Stimulated activated CD8-positive, alpha-beta memory T cell treated with anti-CD3 and anti-CD28 coated beads, Interleukin-15, amount 100 ng/mL, for 4 hours (primary cell): ENCODE measurements at places on chromosomes 3 and 15.

- DNase-seq = no peak
Observed at GRCh38 chr3:138289260-138289659, 40.4 kb downstream of the NME9 start.

- DNase-seq = no peak
Observed at GRCh38 chr3:134885877-134886621, 91.0 kb downstream of the EPHB1 start.

- DNase-seq = no peak
Observed at GRCh38 chr15:101314336-101315125, 19.5 kb upstream of the SNRPA1 start.

DNA sequence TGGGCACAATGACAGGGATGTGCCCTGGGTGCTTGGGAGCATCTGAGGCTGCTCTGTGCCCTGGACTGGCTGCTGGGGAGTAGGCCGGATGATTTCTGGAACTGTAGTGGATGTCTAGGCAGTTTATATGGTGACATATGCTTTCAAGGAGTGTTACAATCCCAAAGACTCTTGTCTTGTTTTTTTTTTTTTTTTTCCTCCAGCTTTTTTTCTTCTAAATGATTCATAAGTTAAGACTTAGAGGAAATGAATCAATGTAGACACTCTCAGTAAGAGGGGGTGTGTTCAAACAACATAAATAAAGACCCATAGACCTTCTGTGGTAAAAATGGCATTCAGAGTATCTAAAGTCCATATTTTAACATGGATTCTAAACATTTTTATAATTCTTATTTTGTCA is 706.1 kb upstream of the GOLIM4 start:
- DNase-seq = no peak

- no peak for DNase-seq
Observed at GRCh38 chr3:142027300-142027699, 122.0 kb downstream of the TFDP2 start.

DNA sequence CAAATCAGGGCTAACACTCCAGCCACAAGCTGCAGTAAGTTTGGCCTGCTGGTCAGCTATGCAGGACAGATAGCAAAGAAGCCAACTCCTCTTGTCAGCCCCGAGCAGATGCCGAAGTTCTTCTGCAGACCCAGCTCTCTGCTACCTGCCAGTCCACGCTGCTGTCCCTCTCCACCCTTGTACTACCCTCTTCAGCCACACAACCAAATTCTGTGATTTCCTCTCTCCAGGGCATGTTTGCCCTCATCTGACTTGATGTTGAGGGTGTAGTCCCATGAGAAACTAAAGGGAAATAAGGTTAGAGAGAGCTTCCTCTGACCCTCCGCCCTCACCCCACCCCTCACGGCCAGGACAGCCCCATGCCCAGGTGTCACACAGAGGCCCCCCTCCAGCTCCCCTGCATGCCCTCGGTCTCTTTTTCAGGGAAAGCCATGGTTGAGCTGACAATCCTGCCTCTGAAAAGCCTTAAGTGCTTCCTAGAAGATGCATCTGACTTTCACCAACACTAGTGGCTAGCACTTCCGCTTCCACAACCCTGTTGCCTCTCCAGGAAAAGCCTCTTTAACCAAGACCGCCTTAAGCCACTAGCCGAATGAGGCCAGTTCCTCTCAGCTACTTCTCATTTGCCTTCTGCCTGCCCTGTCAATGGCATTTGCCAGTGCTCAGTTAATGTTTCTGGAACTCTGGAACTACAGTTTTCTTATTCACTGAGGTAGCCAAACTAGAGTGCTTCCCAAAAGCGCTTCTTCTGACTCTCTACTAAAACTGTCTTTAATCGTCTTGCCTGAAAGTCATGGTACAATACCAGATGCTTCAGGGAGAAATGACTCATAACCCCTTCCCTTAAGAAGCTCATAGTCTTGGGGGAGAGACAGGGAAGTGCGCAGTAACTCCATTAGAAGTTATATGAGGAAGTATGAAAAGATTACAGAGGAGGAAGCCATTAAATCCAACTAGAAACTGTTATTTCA is 300.4 kb upstream of the STT3B start:
- DNase-seq = no peak

- no peak for DNase-seq
Observed at GRCh38 chr15:59166166-59166565, 40.5 kb upstream of the LDHAL6B start.

DNA sequence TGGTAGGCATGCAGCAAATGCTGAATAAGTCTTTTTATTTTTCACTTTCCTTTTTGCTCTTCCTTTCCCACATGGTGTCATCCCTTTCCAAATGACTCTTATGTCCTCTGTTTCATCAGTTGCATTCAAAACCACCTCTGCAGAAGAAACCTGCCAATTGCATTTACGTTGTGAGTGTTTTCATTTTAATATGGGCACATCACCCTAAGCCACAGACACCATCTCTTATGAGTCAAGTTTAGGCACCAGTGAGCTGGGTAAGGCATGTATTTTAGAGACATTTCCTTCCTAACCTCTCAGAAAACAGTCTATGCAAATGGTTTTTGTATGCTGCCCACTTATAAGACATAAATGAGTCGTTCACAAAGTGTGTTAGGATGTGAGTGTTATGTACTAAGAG is 223.3 kb upstream of the ADAMTS9 start:
- no peak for DNase-seq

DNA sequence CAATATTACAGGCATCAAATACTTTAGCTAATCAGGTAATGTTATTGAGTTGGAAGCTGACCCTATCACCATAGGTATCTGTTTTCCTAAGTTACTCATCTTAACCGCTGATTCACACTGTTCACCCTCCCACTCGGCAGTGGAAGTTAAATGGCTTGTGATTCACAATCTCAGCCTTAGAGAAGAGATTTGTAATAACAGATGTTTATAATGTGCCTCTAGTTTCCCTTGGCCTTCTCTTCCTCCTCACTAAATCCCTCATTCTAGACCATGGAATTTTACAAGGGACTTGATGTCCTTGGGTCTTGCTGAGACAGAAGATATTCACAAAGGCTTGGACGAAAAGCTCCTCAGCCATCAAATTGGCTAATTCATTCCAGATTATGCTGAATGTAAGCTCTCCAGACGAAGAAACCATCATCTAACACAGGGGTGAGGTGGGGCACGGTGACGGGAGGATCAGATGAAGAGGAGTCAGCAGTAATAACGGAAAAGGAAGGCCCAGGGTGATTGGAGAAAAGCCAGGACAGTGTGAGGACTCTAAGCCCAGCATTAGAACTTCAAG is 931.7 kb downstream of the MCTP2 start:
- DNase-seq = no peak

GRCh38 chr3:107951126-107951525 is 139.7 kb downstream of the CD47 start:
- no peak for DNase-seq

- DNase-seq = no peak
Observed at GRCh38 chr3:10841100-10841499, 25.1 kb downstream of the SLC6A11 start.

GRCh38 chr15:47364230-47365141 is 352.8 kb upstream of the SEMA6D start:
- DNase-seq = no peak

DNA sequence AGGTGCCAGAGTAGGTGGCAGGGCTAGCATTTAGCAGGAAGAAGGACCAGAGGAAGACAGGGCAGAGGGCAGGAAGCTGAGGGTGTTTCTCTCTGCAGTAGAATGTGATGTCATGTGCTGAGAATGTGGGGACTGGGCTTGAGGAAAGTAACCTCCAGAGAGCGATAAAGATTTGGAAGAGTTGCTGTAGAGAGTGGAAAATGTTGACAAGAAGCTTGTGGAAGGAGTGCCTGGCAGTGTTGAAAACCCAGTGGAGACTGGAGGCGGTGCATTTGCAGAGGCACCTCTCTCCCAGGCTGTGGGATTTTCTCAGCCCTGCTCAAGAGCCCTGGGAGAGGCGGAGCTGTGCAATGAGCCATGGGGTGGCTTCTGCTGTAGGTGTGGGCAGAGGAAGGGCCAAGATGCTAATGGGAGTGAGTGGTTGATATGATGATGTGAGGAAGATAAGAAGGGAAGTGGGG is 54.8 kb downstream of the MESD start:
- DNase-seq = no peak

GRCh38 chr15:60237446-60237845 is 160.3 kb downstream of the ANXA2 start:
- DNase-seq = no peak

- peak; percentile 25 for DNase-seq
Observed at GRCh38 chr3:13896473-13897154, 16.7 kb upstream of the WNT7A start.

DNA sequence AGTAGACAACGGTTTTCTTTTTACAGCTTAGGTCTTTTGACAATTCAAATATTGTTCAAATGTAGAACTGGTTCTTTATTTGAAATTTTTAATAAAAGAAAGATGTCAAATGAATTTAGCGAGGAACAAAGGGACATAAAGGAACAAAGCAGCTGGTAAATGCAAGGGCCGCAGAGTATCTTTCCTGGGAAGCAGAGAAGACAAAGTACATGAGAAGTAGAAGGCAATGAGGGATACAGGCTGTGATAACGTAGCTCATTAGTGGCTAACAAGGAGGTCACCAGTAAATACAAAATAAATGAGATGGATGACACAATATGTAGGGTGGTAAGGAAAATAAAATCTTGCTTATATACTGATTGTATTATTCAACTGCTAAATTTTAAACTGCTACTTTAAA is 762.8 kb downstream of the VGLL3 start:
- DNase-seq = no peak

DNA sequence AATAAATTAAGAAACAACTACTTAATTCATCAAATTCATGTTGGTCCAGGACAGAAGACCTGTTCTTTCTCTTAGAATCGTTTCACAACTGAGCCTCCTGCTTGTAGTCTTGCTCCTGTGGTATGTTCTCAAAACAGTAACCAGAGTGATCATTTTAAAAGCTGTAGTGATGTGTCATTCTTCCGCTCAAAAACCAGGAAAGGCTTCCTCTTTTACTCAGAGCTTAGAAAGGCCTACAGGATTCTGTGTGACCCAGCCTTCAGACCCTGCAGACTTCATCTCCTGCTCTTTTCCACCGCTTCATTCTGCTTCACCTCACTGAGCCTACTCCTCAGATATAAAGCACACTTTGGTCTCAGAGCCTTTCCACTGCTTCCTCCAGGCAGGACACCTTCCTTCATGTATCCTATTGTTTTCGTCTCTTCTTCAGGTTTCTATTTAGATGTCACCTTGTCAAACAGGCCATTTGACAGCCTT is 22.7 kb downstream of the ST6GAL1 start:
- no peak for DNase-seq

- no peak for DNase-seq
Observed at GRCh38 chr3:189084620-189085019, 87.2 kb upstream of the TPRG1 start.

DNA sequence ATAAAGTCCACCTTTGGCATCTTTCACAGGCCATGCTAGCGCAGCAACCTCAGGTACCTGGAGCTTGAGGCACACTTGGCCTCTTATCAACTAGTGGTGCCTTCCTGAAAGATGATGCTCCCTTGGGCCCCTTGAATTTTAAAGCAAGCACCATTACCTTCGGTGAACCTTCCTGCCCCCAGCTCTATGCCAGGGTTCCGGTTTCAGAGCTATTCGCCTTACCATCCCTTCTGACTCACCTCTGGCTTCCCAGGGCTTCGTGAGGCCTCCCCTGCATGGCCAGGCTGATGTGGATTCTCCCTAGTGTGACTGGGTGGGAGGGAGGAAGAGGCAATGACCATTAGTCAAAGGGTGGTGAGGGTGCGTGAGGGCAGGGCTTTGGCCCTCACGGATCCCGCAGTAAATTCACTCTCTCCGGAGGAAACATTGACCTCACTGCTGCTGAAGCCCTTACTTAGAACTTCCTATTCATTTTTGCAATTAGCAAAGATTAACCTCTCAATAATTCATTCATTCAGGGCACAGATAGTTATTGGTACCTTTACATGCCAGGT is 16.3 kb downstream of the BHLHE40 start:
- DNase-seq = no peak

GRCh38 chr3:16404349-16404895 is 109.1 kb downstream of the RFTN1 start:
- no peak for DNase-seq

DNA sequence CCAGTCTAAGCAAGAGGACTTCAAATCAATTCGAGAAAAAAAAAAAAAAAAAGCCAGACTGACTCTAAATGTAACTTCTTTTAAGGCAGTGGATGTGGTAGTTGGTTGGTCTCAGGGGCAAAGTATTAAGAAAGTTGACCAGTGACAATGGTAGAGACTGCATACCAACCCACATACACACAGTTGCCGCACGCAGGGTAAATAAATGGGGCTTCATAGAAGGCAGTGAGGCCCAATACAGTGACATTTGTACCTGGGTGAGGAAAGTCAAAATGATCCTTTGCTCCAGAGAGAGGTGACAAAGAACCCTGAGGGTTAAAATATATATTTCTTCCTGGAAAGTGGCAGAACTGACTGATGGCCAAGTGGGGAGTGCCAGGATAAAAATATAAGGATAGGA is 100.8 kb upstream of the MEX3B start:
- no peak for DNase-seq

DNA sequence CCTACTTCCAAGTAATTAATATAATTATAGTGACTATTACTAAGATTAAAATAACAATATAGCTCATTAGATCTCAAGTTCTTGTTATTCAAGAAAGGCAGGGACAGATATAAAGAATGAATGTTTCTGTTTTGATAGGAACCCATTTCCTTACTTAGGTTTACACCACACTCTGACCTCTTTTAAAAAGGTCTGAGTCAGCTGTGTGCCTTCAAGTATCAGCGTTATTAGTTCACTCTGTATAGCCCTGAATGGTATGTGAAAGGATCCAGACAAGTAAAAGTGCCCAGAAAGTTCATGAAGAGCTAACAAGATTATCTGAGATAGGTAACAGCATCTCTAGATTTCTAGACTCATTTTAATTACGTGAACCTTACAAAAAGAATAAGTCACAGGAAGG is 28.9 kb downstream of the PDCD10 start:
- DNase-seq = no peak

DNA sequence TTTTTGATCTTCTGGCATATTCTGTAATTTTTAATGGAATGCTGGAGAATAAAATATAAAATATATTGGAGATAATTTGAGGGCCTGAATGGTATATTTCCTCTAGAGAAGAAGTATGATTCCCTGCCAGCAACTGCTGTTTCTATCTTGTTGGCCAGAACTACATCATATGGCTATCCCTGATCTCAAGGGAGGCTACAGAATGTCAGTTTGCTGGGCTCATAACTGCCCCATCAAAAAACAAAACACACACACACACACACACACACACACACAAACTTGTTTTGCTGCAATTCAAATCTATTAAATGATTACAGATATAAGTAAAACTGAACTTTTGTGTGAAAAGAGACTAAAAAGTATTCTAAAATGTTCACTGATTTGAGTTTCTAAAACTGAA is 51.0 kb downstream of the RASA2 start:
- no peak for DNase-seq

- no peak for DNase-seq
Observed at GRCh38 chr15:62624547-62625378, 417.8 kb upstream of the TPM1 start.

DNA sequence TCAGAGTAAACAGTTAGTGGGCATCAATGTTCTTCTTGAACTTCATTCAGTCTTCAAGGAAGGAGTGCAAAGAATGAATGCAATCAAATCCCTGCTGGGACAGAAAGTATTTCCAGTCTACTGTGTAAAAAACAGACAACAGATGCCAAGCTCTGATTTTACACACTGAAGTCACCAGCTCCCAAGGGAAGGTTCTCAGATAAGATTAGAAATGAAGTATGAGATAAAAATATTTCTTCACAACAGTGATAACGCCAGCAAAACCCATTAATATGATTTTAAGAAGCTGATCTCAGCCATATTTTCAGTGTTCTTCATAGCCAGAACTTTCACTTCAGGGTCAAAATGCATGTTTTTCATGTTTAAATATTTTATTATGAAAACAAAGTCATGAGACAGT is 265.6 kb downstream of the CTNNB1 start:
- DNase-seq = no peak
